GM23248 (cell line): ENCODE measurements at places on chromosomes 11 and 22. TPM values are rescaled to one million over a fixed set of nuclear protein-coding genes. Genes with fewer than 3 reads are reported as not detected.

The CLTCL1 gene
- total RNA-seq, result 10.2 and 20.0 TPM in 2 replicates

The KRTAP5-10 gene
- not detected in 2 replicates for total RNA-seq

The MRGPRX1 gene
- total RNA-seq, result not detected in 2 replicates

The TBX10 gene
- total RNA-seq, result not detected in 2 replicates

The ZC3H12C gene
- 5.1 and 5.3 TPM in 2 replicates for total RNA-seq

The CNTF gene
- 1.6 and 3.9 TPM in 2 replicates for total RNA-seq

The CARNS1 gene
- 0.38 and 0.43 TPM in 2 replicates for total RNA-seq

The WEE1 gene
- total RNA-seq, result 28.1 and 35.2 TPM in 2 replicates

The CARD18 gene
- total RNA-seq, result not detected in 2 replicates

DNA sequence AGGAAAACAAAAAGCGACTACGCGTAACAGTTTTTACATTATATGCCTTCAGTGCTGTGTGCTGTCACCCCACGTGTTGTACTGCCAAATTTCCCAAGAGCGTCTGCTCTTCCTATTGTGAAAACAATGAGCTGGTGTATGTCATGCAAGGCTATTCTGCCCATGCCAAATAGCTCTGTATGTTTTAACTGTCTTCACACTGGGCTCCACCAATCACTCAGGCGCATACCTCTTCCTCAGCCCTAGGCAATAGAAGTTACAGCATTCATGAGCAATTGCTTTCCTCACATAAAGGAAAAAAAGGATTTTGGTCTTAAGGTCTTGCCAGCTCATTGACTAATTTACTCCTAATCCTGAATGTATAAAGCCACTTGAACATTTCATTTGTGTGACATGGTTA lies 606.8 kb downstream of the NTM start:
- H3K27me3 ChIP-seq, result no peaks in the 10 kb centered on the region
- DNase-seq, result peak; percentile 83

- H3K27me3 ChIP-seq, result no peaks in the 10 kb centered on the region
- no peak overlapping the region for H3K27ac ChIP-seq
- peaks cover 17% of the 10 kb centered on the region for H3K36me3 ChIP-seq
- H3K4me3 ChIP-seq, result no peak overlapping the region
- H3K4me1 ChIP-seq, result no peaks in the 10 kb centered on the region
These were observed 12.9 kb downstream of the CHEK1 start for GRCh38 chr11:125637840-125638239.

- no peak for DNase-seq
- no peak overlapping the region for H3K27ac ChIP-seq
- H3K4me1 ChIP-seq, result peaks cover 12% of the 10 kb centered on the region
- no peaks in the 10 kb centered on the region for H3K27me3 ChIP-seq
- H3K36me3 ChIP-seq, result no peaks in the 10 kb centered on the region
- no peak overlapping the region for H3K4me3 ChIP-seq
These were observed 465.2 kb downstream of the MIAT start for GRCh38 chr22:27122574-27122973.

DNA sequence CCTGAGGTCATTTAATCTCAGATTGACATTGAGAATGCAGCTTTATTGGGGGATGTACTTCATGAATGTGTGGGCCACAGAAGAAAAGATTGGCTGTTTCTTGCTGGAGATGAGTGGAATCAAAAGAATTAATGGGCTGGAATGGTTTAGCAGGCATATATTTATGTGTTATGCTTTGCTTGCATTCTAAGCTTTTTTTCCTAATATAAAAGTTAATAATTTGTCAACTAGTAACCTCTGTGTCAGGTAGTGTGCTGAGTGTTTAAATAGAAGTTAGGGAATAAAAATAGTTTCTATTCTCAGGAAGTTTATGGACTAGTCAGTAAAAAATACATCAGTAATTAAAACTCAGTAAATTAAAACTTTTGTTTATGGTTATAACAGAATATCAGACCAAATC lies 67.4 kb upstream of the PRODH start:
- no peak for DNase-seq
- no peak overlapping the region for H3K27ac ChIP-seq
- H3K4me1 ChIP-seq, result no peaks in the 10 kb centered on the region
- H3K27me3 ChIP-seq, result peaks cover 42% of the 10 kb centered on the region
- no peaks in the 10 kb centered on the region for H3K36me3 ChIP-seq
- no peak overlapping the region for H3K4me3 ChIP-seq

DNA sequence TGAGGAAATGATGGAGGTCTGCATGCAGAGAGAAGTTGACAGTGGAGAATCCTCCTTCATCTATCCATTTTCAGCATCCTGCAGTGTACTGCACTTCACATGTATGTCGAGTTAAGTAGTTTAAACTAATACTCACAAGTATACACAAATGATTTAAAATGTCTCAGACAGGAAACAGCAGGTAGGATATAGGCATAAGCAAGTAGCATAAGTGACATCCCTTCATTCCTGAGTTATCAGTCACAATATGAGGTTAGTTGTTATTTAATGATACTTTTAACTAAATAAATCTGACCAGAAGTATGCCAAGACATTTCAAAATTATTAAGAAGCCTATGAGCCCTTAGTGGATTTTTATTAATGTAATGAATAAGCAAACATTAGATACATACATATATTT lies 37.4 kb downstream of the MTMR2 start:
- H3K27ac ChIP-seq, result no peak overlapping the region
- DNase-seq, result no peak
- H3K36me3 ChIP-seq, result peaks cover 15% of the 10 kb centered on the region
- no peaks in the 10 kb centered on the region for H3K27me3 ChIP-seq

DNA sequence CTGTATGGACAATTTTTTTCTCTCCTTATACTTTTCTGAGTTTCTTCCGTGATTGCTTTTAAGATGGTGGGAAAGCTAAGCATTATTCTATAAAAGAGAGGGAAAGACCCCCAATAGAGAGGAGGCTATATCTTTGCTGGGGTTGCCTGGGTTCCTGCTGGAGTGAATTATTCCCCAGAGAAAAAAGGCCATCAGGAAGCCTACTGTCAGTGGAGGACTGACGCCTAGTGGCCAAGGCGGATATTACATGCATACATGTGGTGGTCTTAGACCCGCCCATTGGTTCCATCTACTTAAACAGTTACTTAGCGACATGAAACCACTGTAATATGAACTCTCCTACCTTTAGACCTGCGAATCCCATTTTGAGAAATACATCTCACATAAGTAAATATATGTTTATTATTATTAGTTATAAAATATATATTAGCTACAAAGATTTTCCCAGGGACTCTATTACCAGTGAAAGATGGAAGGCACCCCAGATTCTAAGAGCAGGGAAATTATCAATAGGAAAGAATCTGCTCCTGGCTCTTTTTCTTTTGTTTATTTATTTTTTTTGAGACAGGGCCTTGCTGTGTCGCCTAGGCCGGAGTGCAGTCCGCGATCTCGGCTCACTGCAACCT lies 15.7 kb upstream of the PGA3 start:
- no peaks in the 10 kb centered on the region for H3K4me1 ChIP-seq
- no peak overlapping the region for H3K27ac ChIP-seq

- no peaks in the 10 kb centered on the region for H3K4me1 ChIP-seq
- H3K27me3 ChIP-seq, result no peaks in the 10 kb centered on the region
- no peaks in the 10 kb centered on the region for H3K36me3 ChIP-seq
- H3K4me3 ChIP-seq, result no peak overlapping the region
These were observed 1949.4 kb upstream of the RAG2 start for GRCh38 chr11:38547462-38547861.

DNA sequence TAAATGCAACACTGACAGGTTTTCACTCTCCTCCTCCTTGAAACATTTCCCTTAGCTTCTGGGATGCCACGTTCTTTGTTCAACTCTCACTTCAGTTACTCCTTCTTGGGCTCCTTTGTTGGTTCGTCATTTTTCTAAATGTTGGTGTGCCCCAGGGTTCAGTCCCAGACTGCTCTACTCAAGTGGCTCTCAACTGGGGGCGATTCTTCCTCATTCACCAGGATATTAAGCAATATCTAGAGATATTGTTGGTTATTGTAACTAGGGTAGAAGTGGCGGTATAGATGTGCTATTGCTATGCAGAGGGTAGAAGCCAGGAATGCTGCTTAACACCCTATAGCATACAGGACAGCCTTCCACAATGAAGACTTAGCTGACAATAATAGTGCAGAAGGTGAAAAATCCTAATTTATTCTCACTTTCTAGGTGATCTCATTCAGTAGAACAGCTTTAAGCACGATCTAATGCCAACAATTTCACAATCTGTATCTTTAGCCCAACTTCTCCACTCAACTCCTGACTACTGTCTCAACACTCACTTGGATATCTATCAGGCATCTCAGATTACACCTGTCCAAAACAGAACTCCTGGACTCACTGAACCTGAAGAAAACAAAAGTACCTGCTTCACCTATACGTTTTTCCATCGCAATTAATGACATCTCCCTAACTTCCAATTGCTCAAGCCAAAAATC lies 4.6 kb downstream of the NUP160 start:
- H3K4me1 ChIP-seq, result peaks cover 6% of the 10 kb centered on the region
- no peaks in the 10 kb centered on the region for H3K27me3 ChIP-seq
- H3K27ac ChIP-seq, result no peak overlapping the region
- no peak for DNase-seq

DNA sequence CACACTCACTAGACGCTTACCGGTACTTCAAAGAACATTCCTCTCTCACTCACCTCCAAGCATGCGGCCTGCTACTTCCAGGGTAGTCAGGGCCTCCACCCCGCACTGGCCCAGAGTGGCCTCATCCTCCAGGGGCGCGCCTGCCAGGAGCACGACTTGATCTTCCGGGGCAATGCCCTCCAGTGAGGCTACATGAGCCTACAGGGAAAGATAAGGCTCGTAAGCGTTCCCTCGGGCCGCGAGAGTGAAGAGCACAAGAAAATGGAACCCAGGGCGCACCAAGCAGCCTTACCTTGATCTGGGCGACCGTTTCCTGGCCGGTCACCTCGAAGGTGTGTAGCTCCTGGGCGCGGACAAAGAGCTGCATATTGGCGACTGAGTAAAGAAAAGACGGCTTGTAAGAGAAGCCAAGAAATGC lies 478 bp downstream of the FAU start:
- peak overlapping the region; percentile 92 for H3K4me3 ChIP-seq
- H3K4me1 ChIP-seq, result peaks cover 17% of the 10 kb centered on the region
- no peaks in the 10 kb centered on the region for H3K27me3 ChIP-seq
- peak; percentile 61 for DNase-seq
- H3K27ac ChIP-seq, result peak overlapping the region; percentile 83

DNA sequence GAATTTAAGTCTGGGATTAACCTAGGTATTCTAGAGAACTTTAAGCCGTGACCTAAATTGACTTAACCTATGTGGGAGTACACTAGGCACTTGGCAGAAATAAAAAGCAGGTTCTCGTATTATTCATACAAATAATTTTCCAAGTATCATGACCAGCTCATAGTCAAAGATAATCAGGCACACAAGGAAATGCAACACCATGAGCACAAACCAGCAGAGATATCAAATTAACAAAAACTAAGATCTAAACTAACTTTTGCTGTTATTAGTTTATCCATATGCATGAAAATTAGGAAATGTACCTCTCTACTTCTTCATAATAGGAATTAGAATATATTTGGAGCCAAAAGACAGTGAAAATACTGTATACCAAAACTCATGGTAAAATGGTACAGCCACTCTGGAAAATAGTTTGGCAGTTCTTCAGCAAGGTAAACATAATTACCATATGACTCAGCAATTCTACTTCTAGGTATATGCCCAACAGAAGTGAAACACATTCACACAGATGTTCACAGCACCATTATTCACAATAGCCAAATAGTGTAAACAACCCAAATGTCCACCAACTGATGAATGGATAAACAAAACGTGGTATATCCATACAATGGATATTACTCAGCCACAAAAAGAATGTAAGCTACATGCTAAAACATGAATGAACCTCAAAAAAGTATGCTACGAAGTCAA lies 154.1 kb downstream of the ENTHD1 start:
- no peak overlapping the region for H3K4me3 ChIP-seq
- peaks cover 45% of the 10 kb centered on the region for H3K27me3 ChIP-seq
- no peak overlapping the region for H3K27ac ChIP-seq
- no peaks in the 10 kb centered on the region for H3K36me3 ChIP-seq
- H3K4me1 ChIP-seq, result no peaks in the 10 kb centered on the region

- H3K4me1 ChIP-seq, result peaks cover 3% of the 10 kb centered on the region; the same call in 1 of the 2 replicates
- no peak overlapping the region for H3K4me3 ChIP-seq
- peaks cover 48% of the 10 kb centered on the region; the same call in 1 of the 2 replicates for H3K36me3 ChIP-seq
- no peak overlapping the region for H3K27ac ChIP-seq
- no peak for DNase-seq
These were observed 13.0 kb downstream of the SMTN start for GRCh38 chr22:31094021-31094551.

- H3K27ac ChIP-seq, result no peak overlapping the region
- no peaks in the 10 kb centered on the region for H3K4me1 ChIP-seq
- H3K27me3 ChIP-seq, result no peaks in the 10 kb centered on the region
These were observed 38.7 kb downstream of the TPBGL start for GRCh38 chr11:75279273-75279672.

DNA sequence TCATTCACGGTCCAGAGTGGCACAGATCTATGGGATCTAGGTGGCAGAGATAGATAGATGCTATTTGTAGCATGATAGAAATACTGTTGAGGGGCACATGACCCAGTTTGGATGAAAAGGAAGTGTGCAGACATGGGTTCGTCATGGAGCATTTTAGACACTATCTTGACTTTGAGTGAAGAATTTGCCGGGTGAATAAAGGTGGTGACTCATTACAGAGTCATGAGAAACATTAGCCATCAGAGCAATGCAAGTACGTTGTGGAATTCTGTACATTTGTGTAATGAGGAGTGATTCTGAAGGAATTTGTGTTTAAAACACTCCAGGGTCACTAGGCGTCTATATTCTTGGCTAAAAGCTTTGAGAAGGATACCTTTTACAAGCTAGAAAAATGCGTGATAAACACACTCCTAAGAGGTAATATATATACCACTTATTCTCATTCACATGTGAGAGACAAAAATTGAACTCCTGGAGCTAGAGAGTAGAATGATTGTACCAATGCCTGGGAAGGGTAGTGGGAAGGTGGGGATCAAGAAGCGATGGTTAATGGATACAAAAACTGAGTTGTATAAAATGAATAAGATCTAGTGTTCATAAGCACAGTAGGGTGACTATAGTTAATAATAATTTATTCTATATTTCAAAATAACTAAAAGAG lies 593.7 kb upstream of the LUZP2 start:
- peak overlapping the region; percentile 68 for H3K27ac ChIP-seq
- peak overlapping the region; percentile 36 for H3K4me3 ChIP-seq
- peaks cover 53% of the 10 kb centered on the region for H3K4me1 ChIP-seq

- no peak overlapping the region for H3K27ac ChIP-seq
- H3K4me1 ChIP-seq, result no peaks in the 10 kb centered on the region
- H3K4me3 ChIP-seq, result no peak overlapping the region
These were observed 60.7 kb downstream of the STK33 start for GRCh38 chr11:8533332-8533731.
